ENCODE measurements at places on chromosomes 2 and 18. TPM values are rescaled to one million over a fixed set of nuclear protein-coding genes. Genes with fewer than 3 reads are reported as not detected.

DNA sequence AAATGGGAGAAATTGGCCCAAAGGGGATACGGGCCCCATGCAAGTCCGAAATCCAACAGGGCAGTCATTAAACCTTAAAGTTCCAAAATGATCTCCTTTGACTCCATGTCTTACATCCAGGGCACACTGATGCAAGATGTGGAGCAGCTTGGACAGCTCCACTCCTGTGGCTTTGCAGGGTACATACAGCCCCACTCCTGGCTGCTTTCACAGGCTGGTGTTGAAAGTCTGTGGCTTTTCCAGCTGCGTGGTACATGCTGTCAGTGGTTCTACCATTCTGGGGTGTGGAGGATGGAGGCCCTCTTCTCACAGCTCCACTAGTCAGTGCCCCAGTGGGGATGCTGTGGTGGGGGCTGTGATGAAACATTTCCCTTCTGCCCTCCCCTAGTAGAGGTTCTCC, 8.6 kb upstream of the TMX3 start:
- H3K36me3 ChIP-seq = no peaks in the 10 kb centered on the region
- H3K4me1 ChIP-seq = no peaks in the 10 kb centered on the region
- no peak overlapping the region for H3K27ac ChIP-seq
- H3K4me3 ChIP-seq = no peak overlapping the region

- no peaks in the 10 kb centered on the region for H3K36me3 ChIP-seq
Observed at GRCh38 chr2:208982831-208983230, 441.0 kb upstream of the MAP2 start.

GRCh38 chr2:68737711-68738110, 3.1 kb downstream of the ARHGAP25 start:
- H3K27ac ChIP-seq = peak overlapping the region; percentile 66
- peaks cover 6% of the 10 kb centered on the region for H3K4me1 ChIP-seq

Gene CTDSP1
- 137 TPM for total RNA-seq

- no peak overlapping the region for H3K4me3 ChIP-seq
- H3K27me3 ChIP-seq = no peaks in the 10 kb centered on the region
- H3K27ac ChIP-seq = no peak overlapping the region
- no peak for DNase-seq
Observed at GRCh38 chr18:76573325-76574025, 78.4 kb upstream of the ZNF516 start.

Gene SPP2
- total RNA-seq = not detected

DNA sequence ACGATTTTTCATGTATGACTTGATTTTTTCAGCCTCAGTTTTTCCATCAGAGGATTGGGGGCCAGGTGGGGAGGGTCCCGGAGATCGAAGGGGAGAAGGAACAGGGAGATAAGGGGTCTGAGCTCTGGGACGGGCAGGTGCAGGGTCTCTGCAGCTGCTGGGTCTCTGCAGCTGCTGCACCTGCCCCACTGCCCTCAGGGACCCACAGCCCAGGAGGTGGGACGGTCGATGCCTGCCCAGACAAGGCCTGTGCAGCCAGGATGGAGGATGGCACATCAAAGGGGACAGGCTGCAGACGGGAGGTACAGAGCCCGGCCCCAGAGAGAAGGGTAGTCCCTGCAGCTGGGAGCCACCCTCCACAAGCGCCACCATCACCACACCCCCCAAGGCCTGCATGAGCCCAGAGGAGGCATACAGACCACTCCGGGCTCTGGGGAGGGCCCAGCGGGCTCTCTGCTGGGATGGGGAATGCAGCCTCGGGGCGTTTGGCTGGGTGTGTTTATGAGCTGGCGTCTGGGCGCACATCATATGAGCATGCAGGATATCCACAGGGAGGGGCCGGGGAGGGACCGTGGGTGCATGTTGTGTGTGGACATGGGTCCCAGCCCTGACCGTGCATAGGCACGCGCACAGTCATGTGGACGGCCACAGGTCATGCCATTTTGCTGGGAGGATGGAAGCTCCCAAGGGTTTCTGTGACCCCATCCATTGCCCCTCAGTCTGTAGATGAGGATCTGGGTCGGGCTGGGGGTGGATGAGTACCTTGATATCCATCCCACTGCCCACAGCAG, 34.9 kb upstream of the GPC1 start:
- H3K36me3 ChIP-seq = no peaks in the 10 kb centered on the region
- no peak overlapping the region for H3K27ac ChIP-seq
- no peak for DNase-seq
- no peaks in the 10 kb centered on the region for H3K4me1 ChIP-seq

DNA sequence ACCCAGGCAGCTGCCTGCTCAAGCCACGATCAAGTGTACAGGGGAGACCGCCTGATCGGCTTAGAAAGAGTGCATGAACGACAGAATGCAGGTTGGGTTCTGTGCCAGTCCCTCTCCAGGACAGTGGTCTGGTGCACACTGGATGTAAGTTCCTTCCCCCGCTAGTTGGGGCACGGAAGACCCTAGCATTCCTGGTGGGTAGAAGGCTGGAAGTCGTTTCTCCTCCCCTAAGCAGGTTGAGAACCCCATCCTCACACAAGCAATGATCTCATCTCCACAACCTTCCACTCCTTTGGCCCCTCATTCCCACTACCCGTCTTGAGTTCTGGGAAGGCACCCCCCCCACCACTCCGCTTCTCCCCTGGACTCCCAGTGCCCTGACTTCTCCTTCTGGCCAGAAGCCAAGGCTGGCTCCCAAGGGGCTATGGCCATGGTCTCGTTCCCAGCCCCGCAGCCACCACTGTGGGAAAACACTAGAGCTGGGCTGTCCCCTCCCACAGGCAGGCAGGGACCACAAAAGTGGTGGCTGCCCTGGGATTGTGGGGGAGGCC, 1.4 kb upstream of the ANKRD39 start:
- no peaks in the 10 kb centered on the region for H3K36me3 ChIP-seq
- peak; percentile 51 for DNase-seq
- H3K4me1 ChIP-seq = no peaks in the 10 kb centered on the region
- H3K27me3 ChIP-seq = no peaks in the 10 kb centered on the region

- no peaks in the 10 kb centered on the region for H3K36me3 ChIP-seq
- H3K4me3 ChIP-seq = no peak overlapping the region
- H3K27me3 ChIP-seq = no peaks in the 10 kb centered on the region
- no peaks in the 10 kb centered on the region for H3K4me1 ChIP-seq
- no peak for DNase-seq
Observed at GRCh38 chr18:25453556-25454269, 101.7 kb upstream of the ZNF521 start.

DNA sequence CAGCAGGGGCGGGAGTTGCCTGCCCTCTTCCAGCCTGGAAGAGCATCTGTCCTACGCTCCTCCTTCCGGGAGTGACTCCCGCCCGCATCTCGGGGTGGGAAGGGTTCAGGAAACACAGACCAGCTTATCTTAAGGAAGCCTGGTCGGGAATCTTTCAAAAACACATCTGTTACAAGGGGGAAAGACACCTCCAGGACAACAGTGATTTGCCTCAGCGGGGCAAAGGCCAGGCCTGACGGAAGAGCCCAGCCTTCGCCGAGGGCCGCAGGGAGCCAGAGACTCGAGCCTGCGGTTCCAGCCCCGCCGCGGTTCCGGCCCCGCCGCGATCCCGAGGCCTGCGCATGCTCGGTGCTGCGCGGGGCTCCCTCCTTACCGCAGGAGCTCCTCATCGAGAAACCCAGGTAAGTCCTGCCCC, 38.1 kb upstream of the TGIF1 start:
- peak; percentile 67 for DNase-seq
- no peaks in the 10 kb centered on the region for H3K4me1 ChIP-seq
- no peaks in the 10 kb centered on the region for H3K27me3 ChIP-seq
- no peak overlapping the region for H3K27ac ChIP-seq
- H3K4me3 ChIP-seq = peak overlapping the region; percentile 26

DNA sequence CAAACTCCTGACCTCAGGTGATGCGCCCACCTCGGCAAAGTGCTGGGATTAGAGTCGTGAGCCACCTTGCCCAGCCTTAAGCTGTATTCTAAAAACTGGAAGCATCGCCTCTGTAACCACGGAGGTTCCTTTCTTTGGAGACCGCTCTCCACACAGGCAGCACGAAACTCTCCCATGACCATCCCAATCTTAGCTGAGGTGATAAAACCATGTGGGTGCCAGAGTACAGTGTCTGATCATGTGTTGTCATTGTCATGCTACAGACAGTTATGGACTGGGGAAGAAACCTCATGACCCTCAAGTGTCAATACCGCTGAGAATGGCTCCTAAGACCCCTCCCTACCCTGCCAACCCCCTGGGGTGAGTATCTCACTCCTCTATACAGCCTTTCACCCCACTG, 41.4 kb upstream of the EPG5 start:
- no peaks in the 10 kb centered on the region for H3K36me3 ChIP-seq
- no peaks in the 10 kb centered on the region for H3K27me3 ChIP-seq
- DNase-seq = no peak
- no peak overlapping the region for H3K4me3 ChIP-seq

Gene PIGN
- 37.9 TPM for total RNA-seq

GRCh38 chr2:60509066-60509465, 44.4 kb downstream of the BCL11A start:
- no peak overlapping the region for H3K4me3 ChIP-seq
- peaks cover 12% of the 10 kb centered on the region for H3K4me1 ChIP-seq
- H3K27ac ChIP-seq = no peak overlapping the region
- H3K36me3 ChIP-seq = no peaks in the 10 kb centered on the region

DNA sequence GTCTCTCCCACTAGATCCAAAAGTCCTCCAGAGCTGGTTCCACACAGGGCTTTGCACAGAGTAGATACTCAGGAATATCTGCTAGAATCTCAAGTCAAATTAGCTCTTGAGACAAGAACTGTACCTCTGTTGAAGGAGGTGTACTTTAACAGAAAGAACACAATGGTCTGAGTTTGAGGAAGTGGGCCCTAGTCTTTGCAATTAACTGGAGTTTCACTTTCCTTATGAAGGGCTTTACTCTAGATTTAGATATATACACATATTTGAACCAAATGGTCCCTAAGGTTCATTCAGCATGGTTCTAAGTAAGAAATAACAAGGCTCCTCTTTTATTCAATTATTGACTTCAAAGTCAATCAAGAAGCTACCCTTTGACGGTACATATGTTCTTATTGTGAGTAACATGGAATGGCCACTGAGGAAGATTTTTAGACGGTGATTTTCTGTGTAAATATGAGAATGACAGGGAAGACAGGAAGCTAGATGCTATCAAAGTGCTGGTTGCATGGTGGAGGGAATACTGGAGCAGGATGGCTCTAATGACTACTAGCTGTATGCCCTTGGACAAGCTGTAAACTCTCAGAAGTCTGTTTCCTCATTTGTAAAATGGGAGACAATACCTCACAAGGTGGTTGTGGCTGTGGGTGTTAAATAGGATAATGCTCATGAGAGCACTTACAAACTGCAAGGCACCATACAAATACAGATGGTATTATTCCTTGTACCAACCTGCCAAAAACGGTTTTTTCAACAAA, 73.5 kb upstream of the SERTAD2 start:
- peak overlapping the region; percentile 62 for H3K27ac ChIP-seq
- H3K4me3 ChIP-seq = no peak overlapping the region
- H3K4me1 ChIP-seq = peaks cover 6% of the 10 kb centered on the region
- no peaks in the 10 kb centered on the region for H3K27me3 ChIP-seq
- DNase-seq = no peak

DNA sequence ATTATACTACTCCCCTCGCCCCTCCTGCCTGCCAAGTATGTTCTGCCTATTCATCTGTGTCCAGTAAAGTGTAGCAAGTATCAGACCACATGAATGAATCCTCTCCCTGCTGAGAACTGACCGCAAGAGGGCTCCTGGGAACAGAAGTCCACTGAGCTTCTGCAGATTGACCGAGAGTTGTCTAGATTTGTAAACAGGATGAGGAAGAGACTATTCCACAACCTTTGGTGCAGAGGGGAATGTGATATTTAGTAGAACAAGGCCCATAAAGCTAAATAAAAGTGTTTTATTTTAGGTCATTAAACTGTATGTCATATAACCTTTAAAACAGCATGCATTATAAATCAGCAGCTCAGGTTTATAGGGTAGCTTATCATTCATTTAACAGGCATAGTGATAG, 377.0 kb downstream of the DCC start:
- peak; percentile 54 for DNase-seq
- H3K4me3 ChIP-seq = no peak overlapping the region
- no peaks in the 10 kb centered on the region for H3K4me1 ChIP-seq
- no peaks in the 10 kb centered on the region for H3K27me3 ChIP-seq
- no peaks in the 10 kb centered on the region for H3K36me3 ChIP-seq
- no peak overlapping the region for H3K27ac ChIP-seq

All from colonic mucosa (tissue), 4 donors.